ENCODE measurements at places on chromosomes 4 and X. TPM values are rescaled to one million over a fixed set of nuclear protein-coding genes. Genes with fewer than 3 reads are reported as not detected.

- no peaks in the 10 kb centered on the region for H3K36me3 ChIP-seq
- no peak overlapping the region for H3K4me3 ChIP-seq
- no peak overlapping the region for H3K27ac ChIP-seq
Measured at GRCh38 chr4:150305995-150306394, 227.8 kb downstream of the DCLK2 start.

DNA sequence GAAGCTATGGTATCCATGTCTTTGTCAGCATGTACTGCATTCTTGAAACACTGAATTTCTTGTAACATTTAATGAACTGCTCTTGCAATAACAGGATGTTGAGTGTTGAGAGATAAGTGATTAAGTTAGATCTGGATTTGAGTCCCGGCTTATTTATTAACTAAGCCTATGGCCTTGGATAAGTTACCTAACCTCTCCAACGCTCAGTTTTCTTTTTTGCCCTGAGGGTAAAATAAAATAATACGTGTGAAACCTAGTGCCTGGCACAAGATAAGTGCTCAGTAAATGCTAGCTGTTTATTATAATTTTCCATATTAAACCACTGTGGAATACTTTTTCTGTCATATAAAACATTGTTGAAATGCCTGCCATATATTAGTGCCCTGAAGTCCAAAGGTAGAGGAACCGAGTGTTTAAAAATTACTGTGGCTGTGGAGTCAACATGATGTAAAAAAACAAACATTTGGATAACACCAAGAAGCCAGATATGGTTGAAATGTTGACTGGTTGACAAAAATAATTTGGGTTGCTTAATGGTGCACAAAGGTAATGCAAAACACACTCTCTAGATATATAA lies 58.6 kb upstream of the ALB start:
- no peak overlapping the region for H3K27ac ChIP-seq
- H3K36me3 ChIP-seq, result no peaks in the 10 kb centered on the region
- H3K4me3 ChIP-seq, result no peak overlapping the region
- no peaks in the 10 kb centered on the region for H3K27me3 ChIP-seq
- no peak for DNase-seq

GRCh38 chr4:2689825-2690700 lies 66.1 kb downstream of the TNIP2 start:
- H3K4me3 ChIP-seq, result no peak overlapping the region
- peaks cover 52% of the 10 kb centered on the region for H3K36me3 ChIP-seq
- no peak overlapping the region for H3K27ac ChIP-seq
- DNase-seq, result no peak

DNA sequence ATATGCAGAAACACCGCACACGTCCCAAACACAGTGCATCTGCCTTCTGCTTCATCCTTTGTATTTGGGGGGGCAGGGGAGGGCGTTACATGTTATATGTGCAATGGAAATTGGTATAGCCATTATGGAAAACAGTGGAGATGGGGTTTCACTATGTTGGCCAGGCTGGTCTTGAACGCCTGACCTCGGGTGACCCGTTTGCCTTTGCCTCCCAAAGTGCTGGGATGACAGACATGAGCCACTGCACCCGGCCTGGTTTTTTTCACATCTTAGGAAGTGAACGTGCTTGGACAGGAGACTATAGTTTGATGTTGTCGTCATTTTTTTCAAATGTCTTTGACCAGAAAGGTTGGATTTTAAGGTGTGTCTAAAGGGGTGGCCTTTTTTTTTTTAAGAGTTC lies 88.6 kb downstream of the DHRSX start:
- H3K36me3 ChIP-seq, result peaks cover 5% of the 10 kb centered on the region
- no peak overlapping the region for H3K4me3 ChIP-seq
- no peak overlapping the region for H3K27ac ChIP-seq
- no peak for DNase-seq

DNA sequence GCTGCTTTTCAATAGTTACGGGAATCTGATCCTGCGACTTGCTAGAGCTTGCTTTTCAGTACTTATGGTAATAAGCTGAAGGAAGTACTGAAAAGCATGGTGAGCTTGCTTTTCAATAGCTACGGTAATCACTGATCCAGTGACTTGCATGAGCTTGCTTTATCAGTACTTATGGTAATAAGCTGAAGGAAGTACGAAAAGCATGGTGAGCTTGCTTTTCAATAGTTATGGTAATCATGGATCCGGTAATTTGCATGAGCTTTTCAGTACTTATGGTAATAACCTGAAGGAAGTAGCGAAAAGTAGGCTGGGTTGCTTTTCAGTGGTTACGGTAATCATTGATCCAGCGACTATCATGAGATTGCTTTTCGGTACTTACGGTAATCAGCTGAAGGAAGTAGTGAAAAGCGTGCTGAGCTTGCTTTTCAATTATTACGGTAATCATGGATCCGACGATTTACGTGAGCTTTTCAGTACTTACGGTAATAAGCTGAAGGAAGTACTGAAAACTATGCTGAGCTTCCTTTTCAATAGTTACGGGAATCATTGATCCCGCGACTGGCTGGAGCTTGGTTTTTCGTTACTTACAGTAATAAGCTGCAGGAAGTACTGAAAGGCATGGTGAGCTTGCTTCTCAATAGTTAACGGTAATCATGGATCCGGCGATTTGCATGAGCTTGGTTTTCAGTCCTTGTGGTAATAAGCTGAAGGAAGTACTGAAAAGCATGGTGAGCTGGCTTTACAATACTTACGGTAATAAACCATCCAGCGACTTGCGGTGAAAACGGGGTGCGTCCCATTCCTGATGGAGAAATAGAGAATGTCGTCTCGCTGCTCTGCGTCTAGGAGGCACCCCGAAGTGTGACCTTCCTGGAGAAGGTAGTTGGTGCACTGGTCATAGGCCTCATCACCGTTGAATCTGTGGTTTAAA lies 6.5 kb downstream of the CRLF2 start:
- peak; percentile 80 for DNase-seq
- H3K4me1 ChIP-seq, result peaks cover 15% of the 10 kb centered on the region
- H3K27me3 ChIP-seq, result no peaks in the 10 kb centered on the region
- no peaks in the 10 kb centered on the region for H3K36me3 ChIP-seq
- no peak overlapping the region for H3K27ac ChIP-seq

GRCh38 chr4:4472344-4472958 lies 69.4 kb downstream of the STX18 start:
- H3K4me1 ChIP-seq, result no peaks in the 10 kb centered on the region
- DNase-seq, result no peak
- no peak overlapping the region for H3K27ac ChIP-seq

Gene SPIN2A
- 0.25 TPM for total RNA-seq

GRCh38 chr4:57442831-57443291 lies 332.7 kb upstream of the IGFBP7 start:
- DNase-seq, result peak; percentile 57
- H3K4me1 ChIP-seq, result no peaks in the 10 kb centered on the region
- H3K36me3 ChIP-seq, result no peaks in the 10 kb centered on the region
- no peaks in the 10 kb centered on the region for H3K27me3 ChIP-seq

Gene GNRHR
- 0.08 TPM for total RNA-seq

DNA sequence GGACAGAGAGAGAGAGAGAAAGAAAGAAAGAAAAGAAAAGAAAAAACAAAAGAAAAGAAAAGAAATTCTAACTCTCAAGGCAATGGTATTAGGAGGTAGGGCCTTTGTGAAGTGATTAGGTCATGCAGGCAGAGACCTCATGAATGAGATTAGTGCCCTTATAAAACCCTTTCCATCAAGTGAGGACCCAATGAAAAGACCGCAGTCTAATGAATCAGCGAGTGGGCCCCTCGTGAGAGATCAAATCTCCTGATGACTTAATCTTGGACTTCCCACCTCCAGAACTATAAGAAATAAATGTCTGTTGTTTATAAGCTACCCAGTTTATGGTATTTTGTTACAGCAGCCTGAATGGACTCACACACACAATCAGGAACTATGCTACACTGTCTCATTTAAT lies 16.9 kb downstream of the AASDH start:
- H3K4me1 ChIP-seq, result peaks cover 9% of the 10 kb centered on the region
- no peak overlapping the region for H3K27ac ChIP-seq
- H3K27me3 ChIP-seq, result no peaks in the 10 kb centered on the region
- H3K36me3 ChIP-seq, result peaks cover 4% of the 10 kb centered on the region
- no peak for DNase-seq
- no peak overlapping the region for H3K4me3 ChIP-seq

- no peak for DNase-seq
- no peak overlapping the region for H3K27ac ChIP-seq
- H3K27me3 ChIP-seq, result no peaks in the 10 kb centered on the region
- no peak overlapping the region for H3K4me3 ChIP-seq
- H3K4me1 ChIP-seq, result peaks cover 11% of the 10 kb centered on the region
Measured at GRCh38 chr4:25938366-25938765, 24.3 kb downstream of the SMIM20 start.

DNA sequence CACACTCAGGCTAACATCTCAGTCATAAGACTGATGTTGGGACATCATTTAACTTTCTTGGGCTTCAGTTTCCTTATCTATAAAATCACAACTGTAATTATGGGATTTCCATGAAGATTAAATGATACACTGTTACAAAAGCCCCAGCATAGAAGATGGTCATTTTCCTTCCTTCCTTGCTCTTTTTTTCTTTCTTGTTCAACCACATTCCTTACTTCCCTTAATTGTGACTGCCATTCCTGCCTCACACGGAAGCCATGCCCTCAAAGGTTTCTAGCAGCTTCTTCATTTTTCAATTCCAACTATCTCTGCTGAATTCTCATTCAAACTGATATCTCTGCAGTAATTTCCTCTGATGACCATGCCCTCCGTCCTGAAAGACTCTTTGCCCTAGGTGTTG lies 311.8 kb downstream of the PPP3CA start:
- peaks cover 5% of the 10 kb centered on the region for H3K36me3 ChIP-seq
- H3K4me3 ChIP-seq, result no peak overlapping the region
- no peak for DNase-seq

DNA sequence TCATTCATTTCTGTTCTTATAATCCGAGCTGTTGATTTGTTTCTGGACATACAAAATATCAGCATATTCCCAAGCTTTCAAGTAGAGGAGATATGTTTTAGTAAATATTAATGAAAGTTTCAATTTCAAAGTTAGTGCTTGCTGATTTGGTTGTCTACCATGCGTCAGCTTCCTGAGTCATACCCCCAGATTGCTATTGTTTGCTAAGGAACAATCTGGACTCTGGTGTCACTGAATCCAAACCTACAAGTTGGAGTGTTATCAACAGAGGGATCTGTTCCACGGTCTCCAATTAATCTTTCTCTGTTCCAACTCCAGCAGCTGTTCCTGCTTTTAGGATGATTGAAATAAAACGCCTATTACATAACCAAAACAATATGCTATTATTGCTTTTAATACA lies 96.1 kb upstream of the FAM9A start:
- no peaks in the 10 kb centered on the region for H3K36me3 ChIP-seq
- H3K27ac ChIP-seq, result no peak overlapping the region
- no peaks in the 10 kb centered on the region for H3K27me3 ChIP-seq
- no peak for DNase-seq
- H3K4me1 ChIP-seq, result no peaks in the 10 kb centered on the region
- no peak overlapping the region for H3K4me3 ChIP-seq

Gene GAGE12J
- total RNA-seq, result not detected

Gene FAM47A
- total RNA-seq, result not detected

Gene TMSB4X
- total RNA-seq, result 1,274 TPM

- H3K36me3 ChIP-seq, result no peaks in the 10 kb centered on the region
- DNase-seq, result no peak
- H3K4me3 ChIP-seq, result no peak overlapping the region
- H3K27me3 ChIP-seq, result no peaks in the 10 kb centered on the region
Measured at GRCh38 chrX:38154340-38154739, 66.3 kb downstream of the SRPX start.

Gene GRIA2
- total RNA-seq, result not detected

- H3K27ac ChIP-seq, result no peak overlapping the region
- DNase-seq, result peak; percentile 64
- no peaks in the 10 kb centered on the region for H3K36me3 ChIP-seq
- H3K27me3 ChIP-seq, result no peaks in the 10 kb centered on the region
Measured at GRCh38 chr4:21592970-21593670, 355.5 kb downstream of the KCNIP4 start.

- H3K36me3 ChIP-seq, result no peaks in the 10 kb centered on the region
- no peak overlapping the region for H3K4me3 ChIP-seq
- no peaks in the 10 kb centered on the region for H3K4me1 ChIP-seq
- no peak for DNase-seq
- H3K27me3 ChIP-seq, result no peaks in the 10 kb centered on the region
Measured at GRCh38 chrX:109463784-109464183, 18.1 kb downstream of the GUCY2F start.

DNA sequence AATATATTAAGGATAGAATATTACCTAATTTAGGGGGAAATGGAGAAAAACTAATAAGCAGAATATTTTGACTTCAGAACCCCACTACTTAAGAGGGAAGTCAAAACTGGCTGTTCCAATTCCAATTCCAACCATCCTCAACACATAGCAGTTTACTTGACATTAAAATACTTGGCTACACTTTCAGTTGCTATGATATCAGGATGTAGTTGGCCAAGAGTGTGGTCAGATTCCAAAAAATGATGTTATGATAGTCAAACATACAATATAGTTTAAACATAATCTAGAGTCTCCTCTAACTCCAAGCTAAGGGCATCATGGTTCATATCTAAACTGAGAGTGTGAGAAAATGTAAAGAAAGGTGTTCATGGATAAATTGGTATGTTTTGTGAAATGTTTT lies 16.5 kb upstream of the SMIM14 start:
- no peak for DNase-seq
- H3K36me3 ChIP-seq, result no peaks in the 10 kb centered on the region
- H3K27me3 ChIP-seq, result no peaks in the 10 kb centered on the region

GRCh38 chrX:64437218-64437617 lies 42.0 kb upstream of the MTMR8 start:
- H3K4me1 ChIP-seq, result no peaks in the 10 kb centered on the region
- no peaks in the 10 kb centered on the region for H3K27me3 ChIP-seq
- H3K4me3 ChIP-seq, result no peak overlapping the region
- H3K27ac ChIP-seq, result no peak overlapping the region
- no peaks in the 10 kb centered on the region for H3K36me3 ChIP-seq
- no peak for DNase-seq

- no peaks in the 10 kb centered on the region for H3K27me3 ChIP-seq
- H3K4me3 ChIP-seq, result no peak overlapping the region
- peaks cover 3% of the 10 kb centered on the region for H3K4me1 ChIP-seq
- DNase-seq, result no peak
- H3K36me3 ChIP-seq, result no peaks in the 10 kb centered on the region
Measured at GRCh38 chrX:40122487-40122886, 24.7 kb upstream of the BCOR start.

Gene ODAPH
- not detected for total RNA-seq

DNA sequence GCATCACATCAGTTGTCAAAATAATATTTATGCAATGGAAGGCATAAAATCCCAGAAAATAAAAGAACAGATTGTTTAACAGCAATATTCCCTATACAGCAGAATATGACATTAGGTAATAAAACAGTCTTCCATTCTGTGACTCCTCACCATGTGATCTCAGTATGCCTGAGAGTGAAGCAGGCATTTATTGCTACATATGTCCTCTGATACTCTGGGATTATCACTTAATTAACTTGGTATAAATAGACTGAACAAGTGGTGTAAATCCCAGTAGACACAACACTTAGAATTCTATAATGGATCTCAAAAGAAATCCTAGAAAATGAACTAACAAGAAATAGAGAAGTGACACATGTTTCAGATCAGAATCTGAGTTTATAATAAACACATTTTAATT lies 841.3 kb downstream of the PDHA2 start:
- no peaks in the 10 kb centered on the region for H3K36me3 ChIP-seq
- DNase-seq, result no peak
- H3K27me3 ChIP-seq, result no peaks in the 10 kb centered on the region
- no peak overlapping the region for H3K27ac ChIP-seq
- H3K4me3 ChIP-seq, result no peak overlapping the region
- H3K4me1 ChIP-seq, result no peaks in the 10 kb centered on the region

All from SJCRH30 (cell line).